Epithelial cell of proximal tubule (primary cell): ENCODE measurements at places on chromosomes 7 and 10. TPM values are rescaled to one million over a fixed set of nuclear protein-coding genes. Genes with fewer than 3 reads are reported as not detected.

The APBB1IP gene
- 1.6 and 3.1 TPM in 2 replicates for total RNA-seq

The WASHC2A gene
- 17.2 and 22.2 TPM in 2 replicates for total RNA-seq

The FBXL13 gene
- total RNA-seq = 0.51 and 1.6 TPM in 2 replicates

The GATA3 gene
- total RNA-seq = 3.2 and 3.7 TPM in 2 replicates

The NCF1 gene
- total RNA-seq = 0.43 and 0.46 TPM in 2 replicates

GRCh38 chr10:93334181-93334580 is 148.0 kb downstream of the MYOF start:
- no peak for DNase-seq

DNA sequence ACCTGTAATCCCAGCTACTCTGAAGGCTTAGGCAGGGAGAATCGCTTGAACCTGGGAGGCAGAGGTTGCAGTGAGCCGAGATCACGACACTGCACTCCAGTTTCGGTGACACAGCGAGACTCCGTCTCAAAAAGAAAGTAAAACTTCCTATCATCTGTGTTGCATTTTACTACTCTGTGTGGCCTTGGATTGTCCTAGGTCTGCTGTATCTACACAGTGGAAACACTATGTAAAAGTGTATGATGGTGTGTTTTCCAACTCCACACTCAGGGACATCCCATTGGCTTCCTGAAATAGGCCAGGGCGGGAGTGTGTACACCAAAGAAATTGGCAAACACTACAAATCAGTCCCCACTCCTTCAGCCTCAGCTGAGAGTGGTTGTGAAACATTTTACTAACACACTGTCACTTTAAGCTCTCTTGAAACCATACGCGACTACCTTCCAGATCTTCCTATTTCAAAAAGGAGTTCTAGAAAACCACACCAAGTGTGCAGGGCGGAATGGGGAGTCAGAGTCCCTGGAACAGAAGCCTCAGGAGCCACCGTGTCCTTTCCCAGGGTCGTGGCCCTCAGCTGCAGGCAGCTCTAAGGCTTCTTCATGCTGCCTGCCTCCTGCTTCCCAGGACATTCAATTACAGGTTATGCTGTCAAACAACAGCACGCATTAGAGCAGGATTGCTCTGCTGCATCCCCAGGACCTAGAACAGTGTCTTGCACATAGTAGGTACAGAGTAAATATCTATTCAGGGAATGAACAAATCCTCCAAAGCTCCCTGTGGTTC is 275.4 kb downstream of the PARD3 start:
- no peak for DNase-seq

DNA sequence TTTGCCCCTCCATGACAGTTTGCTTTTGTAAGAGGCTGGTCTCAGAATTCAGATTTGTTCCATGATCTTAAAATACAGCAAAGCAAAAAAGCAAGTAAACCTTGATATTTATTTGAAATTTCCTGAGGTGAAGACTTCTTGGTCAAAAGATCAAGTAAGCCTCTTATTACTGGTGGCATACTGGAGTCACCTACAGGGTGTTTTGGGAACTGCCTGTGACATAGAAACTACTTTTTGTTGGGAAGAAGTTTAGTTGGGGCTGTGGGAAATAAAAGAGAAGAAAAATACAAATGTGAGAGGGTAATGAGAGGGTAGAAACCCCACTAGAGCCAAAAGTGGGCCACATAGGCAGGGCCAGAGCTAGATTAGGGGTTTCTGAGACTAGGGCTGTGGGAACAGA is 217.9 kb downstream of the OTUD1 start:
- DNase-seq = peak; percentile 22

DNA sequence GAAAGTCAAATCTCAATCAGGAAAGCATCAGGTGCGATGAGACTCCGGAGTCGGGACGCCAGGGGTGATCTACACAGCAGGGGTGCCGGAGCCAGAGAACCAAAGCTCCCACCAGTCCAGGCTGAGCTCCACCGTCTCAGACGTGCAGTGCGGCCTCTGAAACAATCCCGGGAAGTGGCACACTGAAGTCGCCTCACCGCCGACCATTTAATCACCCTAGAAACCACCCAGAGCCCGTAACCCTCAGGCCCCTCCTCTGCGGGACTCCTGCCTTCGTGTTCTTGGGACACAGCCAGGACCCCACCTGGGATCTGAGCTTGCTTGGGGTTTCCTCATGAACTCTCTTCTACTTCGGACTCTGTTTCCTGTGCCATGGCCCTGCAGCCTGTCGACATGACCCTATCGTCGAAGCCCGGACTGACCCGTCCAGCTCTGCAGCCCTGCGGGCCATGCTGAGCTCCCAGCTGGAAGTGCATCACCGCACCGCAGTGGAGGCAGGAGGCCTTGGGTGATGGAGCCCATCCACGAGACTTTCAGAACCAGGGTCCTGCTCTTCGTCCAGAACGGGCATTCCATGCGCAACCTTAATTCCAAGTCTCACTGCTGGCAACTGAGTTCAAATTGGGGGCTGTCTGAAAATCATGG is 266.4 kb downstream of the PTPRN2 start:
- no peak for DNase-seq

DNA sequence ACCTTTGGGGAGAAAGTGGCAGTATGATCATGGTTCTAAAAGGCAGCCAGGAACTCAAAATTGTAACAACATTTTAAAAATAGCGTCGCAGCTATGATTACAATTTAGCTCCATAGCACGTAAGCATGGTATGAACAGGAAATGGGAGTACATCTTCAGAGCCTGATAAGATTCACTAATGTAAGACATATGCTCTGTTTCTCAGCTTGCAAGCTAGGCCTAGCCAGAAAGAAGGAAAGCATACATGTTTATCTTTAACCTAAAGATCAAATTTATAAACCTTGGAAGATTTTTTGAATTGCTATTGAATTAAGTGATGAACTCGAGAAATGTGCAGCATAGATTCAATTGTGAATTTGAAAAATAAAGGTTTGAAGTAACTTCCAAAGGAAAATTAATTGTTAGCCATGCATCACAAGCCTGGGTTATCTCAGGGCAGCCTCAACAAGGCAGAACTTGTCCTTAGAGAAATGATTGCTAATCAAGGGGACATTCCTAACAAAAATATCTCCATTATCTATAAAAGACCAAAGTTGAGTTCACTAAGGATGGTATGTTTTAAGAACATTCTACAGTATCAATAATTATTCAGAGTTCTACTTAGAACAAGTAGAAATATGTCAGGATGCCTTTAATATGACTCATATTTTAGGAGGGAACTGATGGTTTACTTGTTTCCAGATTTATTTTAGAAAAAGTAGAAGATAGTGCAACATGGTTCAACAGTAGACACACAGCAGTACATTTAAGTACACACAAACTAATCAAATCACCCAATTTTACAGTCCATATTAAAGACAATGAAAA is 38.8 kb upstream of the SEPTIN7 start:
- no peak for DNase-seq

DNA sequence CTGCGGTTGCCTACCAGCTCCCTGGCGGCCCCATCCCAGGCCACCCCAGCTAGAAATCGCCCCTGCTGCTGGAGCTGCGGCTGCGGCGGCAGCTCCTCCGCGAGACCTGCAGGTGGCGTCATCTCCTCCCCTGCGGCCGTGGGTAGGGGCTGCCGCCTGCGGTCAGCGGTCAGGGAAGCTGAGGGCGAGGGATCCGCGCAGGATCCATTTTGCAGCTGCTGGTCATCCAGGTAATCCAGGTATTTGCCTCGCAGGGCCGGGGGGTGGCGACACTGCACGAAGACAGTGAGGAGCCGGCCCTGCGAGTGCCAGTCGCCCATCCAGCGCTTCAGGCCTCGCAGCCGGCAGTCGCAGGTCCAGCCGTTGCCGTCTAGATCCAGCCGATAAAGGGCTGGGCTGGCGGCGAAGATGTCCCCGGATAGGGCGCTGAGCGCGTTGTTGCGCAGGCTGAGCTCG is 1.5 kb downstream of the TRIL start:
- DNase-seq = no peak

DNA sequence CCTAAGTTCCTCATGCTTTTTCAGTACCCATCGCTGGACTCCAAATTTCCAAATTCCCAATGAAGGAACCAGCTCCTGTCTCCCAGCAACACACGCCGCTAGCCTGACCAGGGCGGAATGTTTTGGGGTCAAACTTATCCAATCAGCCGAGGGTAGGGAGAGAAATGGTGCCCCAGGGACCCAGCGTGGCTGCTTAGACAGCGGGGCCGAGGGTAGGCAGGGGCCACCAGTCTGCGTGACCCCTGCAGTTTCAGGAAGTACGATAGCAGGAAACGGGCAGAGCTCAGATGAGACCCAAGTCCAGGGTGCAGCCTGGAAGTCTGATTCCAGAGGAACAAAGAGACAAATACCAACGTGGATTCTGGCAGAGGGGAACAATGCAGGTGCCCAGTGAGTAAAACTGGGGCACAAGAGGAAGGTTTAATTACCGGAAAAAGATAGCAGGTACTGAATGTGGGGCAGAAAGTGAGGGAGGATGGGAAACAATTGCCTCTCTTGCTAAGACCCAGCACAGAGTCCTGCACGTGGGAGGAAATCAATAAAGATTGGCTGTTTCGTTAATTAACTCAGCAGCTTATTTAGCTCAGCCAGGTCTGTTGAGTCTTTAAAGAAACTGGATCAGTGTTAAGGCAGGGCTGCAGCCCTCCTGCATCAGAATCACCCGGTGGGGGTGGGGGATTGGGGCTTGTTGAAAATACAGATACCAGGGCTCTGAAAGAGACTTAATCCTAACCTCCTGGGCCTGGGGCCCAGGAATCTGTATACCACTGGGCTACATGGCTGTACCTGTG is 50.4 kb upstream of the NFE2L3 start:
- DNase-seq = no peak

DNA sequence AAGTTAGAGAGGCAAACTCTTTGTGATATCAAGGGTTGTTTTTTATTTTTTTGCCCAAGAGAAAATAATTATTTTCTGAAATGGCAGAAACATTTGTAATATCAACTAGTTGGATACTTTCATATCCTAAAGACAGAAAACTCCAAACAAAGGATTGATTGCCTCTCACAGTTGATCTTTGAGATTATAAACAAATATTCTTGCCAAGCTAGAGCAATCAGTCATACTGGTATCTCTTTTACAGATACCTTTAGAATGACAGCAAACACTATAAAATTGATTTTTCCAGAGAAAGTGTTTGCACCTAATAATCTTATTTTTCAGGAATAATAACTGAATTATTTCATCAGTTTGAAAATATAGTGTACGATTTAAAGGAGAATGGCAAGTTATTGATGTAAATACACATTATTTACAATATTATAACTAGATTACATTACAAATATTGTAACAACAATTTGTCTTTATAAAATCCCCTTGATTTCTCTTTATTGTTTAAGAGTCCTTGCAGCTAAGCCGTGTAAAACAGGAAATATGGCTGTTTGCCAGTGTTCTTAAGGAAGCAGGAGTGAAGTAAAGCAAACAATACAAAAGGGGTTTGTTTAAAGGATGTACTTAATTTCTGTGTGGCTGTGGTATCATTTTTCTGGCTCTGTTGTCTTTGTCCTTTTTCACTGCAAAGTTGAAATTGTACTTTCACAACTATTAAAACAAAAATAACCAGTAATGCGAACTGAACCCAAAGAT is 58.4 kb downstream of the MAPK8 start:
- no peak for DNase-seq

GRCh38 chr10:95697429-95697828 is 3.7 kb upstream of the TCTN3 start:
- no peak for DNase-seq

DNA sequence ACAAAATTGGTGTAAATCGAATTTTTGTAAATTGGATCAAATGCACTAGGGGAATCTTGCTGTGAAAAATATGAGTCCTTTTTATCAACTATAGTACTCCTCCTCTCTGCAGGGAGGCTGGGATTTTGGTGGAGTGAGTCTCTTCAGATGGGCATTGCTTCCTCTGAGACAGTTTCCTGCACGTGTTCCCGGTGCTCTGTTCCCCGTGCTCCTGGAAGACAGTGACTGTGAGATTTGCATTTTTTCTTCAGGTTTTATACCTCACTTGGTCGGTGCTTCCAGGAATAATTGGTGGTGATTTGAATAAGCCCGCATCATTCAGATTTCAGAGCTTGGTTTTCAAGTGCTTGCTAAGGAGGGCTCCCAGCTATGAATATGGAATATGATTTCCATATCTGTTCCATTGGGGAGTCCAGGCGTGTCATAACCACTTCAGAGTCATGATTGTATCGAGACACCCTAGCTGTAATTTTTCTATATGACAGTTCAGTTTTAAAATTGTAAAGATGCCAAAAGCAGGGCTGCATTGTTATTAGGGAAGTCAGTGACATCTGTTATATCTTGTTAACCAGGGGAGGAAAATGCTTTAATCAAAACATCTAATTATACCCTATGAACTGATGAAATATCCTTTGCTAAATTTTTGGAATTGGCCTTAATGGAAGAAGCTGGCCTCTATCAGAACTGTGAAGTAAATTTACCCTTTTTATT is 12.3 kb downstream of the AUTS2 start:
- no peak for DNase-seq

DNA sequence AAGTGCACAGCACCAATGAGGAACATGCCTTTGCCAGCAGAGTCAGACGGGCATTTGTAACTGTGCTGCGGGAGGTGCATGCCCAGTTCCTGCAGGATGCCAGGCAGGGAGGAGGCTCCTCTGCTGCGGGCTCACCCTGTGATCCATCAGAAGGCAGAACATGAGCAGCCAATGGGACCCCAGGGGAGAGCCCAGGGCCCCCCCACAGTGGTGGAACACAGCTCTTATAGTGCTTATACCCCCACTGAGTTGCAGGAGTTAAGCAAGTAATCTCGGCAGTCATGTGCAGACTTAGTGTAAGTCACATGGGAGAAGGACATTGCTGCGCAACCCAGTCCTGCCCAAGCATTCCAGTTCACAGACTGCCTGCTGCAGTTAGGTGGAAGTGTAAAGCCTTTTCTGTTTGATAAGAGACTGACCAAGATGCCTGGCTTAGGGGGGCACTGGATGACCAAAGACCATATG is 120.3 kb upstream of the TMEM106B start:
- no peak for DNase-seq

DNA sequence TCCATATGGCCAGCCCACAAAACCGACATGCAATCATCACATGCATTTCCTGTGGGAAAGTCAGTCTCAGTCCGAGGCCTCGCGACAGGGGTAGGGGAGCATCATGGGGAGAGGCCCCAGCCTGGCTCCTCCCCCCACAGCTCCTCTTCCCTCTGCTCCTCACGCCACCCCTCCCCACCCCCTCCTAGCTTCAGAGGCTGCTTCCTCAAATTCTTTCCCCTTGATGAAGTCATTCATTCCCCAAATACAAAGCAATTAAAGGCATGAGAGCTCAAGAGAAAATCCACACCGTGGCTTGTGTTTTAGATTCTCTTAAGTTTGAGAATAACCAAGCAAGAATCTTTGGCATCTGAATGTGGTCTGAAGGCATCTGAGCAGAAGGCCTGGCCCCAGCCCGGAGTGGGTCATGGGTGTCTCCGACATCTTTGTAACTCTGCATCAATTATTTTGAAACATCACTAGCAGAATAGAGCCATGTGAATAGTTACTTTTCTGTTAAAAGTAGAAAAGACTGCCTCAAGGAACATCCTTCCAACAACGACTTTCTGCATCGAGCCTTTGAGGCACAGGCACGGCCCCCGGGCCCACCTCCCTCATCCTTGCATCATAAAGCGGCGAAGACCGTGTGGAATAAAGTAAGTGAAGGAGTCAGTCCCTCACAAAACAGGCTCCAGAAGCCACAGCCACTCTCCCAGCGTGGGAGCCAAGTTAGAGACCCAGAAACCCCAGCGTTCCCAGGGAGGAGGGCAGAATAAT is 90.9 kb downstream of the DIP2C start:
- DNase-seq = peak; percentile 96
